CD4-positive, alpha-beta memory T cell (primary cell): ENCODE measurements at places on chromosomes 3 and 15.

DNA sequence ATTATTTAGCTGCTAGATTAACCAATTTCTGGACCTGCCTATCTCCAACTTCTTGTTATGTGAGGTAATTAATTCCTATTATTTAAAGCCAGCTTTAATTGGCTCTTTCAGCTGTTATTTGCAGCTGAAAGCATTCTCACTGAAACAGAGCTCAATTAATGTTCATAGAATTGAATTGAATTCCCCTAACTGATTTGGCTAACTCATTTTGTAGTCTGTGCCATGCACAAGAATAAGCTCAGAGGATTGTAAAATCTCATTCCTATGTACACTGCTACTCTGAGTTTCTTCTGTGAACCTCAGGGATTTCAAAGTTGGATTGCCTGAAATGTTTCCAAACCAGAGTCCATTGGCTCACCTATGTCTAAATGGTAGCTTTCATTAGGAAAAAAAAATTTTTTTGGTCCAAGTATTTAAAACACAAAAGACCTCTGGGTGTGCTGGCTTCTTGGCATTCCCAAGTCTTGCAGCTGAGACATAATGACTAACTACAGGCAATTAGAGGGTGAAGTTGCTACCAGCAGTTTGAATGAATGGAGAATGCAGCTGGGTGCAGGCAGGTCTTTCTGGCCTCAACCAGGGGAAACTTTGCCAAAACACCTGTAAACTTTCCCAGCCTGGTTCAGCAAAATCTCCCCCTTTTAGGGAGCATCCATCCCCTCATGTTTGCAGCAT is 134.3 kb downstream of the EDEM1 start:
- no peak for DNase-seq

GRCh38 chr15:53359038-53359437 is 400.4 kb downstream of the WDR72 start:
- no peak for DNase-seq

- DNase-seq = no peak
Measured at GRCh38 chr15:58396181-58396580, 35.6 kb upstream of the LIPC start.

- DNase-seq = no peak
Measured at GRCh38 chr3:150603980-150604319, 829 bp downstream of the SELENOT start.

DNA sequence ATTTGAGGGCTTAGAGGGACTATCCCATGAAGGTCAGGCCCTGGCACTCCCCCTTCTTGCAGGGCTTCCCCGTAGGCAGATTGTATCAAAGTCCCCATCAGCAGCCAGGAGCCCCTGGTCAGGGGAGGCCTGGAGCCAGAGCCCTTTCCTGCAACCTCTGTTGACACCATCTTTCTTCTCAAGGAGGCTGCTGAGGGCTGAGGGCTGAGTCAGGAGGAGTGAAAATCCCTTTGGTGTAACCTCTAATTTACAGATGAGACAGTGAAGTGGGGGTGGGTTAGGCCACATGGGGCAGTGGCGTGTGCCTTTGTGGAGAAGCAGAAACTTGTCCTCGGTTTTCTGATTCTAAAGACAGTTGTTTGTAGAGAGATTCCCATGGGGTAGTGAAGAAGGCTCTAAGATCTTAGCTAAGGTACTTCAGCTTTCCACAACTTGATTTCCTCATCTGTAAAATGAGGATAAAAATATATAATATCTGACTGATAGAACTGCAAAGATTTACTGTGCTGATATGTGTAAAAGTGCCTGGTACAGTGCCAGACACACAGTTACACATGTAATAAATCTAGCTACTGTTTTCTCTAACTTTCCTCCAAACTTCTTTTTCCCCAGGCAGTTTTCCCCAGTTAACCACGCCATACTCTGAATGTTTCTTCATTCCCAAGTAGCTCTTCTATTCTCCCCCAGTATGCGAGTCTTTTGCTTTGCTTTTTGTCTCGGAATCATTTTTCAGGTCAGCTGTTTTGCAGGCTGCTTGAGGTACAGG is 249.4 kb upstream of the TPM1 start:
- DNase-seq = no peak

DNA sequence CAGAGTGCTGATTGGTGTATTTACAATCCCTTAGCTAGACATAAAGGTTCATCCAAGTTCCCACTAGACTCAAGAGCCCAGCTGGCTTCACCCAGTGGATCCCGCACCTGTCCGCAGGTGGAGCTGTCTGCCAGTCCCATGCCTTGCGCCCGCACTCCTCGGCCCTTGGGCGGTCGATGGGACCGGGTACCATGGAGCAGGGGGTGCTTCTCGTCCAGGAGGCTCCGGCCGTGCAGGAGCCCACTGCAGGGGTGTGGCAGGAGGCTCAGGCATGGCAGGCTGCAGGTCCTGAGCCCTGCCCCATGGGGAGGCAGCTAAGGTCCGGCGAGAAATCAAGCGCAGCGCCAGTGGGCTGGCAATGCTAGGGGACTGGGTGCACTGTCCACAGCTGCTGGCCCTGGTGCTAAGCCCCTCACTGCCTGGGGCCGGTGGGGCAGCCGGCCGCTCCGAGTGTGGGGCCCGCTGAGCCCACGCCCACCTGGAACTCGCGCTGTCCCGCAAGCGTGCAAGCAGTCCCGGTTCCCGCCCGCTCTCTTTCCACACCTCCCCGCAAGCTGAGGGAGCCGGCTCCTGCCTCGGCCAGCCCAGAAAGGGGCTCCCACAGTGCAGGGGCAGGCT is 1206.3 kb downstream of the OTOL1 start:
- no peak for DNase-seq

DNA sequence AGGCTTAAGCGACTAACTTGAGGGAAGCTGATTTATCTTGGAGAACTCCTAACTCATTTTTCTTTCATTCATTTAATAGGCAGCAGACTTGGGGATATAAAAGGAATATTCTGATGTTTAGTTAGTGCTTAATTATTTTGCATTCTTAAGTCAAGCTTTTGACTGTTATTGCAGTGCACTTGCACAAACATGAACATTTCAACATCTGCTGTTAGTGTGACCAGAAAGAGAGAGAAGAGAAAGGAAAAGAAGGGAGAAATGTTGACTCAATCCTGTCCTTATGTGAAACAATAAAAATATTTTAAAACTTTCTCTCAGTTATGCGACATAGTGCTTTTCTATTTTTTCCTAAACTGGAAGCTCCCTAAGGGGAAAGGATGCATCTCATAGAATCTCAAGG is 507.8 kb downstream of the LPP start:
- DNase-seq = no peak

DNA sequence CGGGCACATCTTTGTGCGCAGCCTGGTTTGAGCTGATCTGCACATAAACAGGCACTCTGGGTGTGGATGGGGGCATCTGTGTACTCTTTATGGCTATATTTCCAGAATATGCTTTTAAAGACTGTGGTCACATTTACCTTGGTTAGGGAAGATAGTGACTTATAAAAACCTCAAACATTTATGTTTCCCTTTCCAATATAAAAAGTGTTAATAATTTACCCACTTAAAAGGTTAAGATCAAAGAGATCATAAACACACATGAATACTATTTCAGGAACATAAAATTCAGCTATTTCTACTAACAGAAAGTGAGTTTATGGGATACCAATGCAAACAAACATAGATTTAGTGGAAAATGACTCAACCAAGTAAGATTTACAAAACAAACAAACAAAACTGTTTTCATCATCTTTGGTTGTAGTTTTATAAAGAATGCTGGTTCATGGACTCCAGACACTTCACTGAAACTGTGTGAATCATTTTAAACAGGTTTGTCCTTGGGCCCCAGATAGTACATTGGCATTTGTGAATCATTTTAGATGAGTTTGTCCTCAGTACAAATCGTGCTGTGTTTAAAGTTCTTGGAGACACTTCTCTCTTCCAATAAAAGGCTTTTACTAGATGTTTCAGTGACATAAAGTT is 253.5 kb upstream of the CTDSPL start:
- no peak for DNase-seq
